GM13977 (cell line): ENCODE measurements at places on chromosomes 13 and 19.

DNA sequence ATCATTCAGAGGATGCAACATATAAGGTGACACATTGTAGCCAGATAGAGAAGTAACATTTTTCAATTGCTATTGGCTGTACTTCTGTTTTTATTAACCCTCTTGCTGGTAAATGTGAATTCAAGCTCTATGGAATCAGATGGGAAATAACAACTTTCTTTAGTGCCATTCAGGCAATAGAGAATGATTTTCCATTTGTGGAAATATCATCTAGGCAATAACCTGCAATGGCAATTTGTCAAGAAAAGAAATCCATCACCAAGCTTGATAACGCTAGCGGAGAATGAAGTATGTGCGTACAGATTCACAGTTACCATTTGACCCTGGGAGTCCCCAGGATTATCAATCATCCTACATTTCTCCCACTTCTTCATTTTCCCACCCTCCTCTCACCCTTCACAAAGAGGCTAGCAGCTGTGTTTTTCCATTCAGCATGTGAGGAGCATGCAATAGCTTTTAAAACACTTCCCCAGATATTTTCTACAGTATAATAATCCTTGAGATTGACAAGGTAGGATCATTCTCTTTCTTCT is 569.7 kb upstream of the KLF12 start:
- no peak for DNase-seq

DNA sequence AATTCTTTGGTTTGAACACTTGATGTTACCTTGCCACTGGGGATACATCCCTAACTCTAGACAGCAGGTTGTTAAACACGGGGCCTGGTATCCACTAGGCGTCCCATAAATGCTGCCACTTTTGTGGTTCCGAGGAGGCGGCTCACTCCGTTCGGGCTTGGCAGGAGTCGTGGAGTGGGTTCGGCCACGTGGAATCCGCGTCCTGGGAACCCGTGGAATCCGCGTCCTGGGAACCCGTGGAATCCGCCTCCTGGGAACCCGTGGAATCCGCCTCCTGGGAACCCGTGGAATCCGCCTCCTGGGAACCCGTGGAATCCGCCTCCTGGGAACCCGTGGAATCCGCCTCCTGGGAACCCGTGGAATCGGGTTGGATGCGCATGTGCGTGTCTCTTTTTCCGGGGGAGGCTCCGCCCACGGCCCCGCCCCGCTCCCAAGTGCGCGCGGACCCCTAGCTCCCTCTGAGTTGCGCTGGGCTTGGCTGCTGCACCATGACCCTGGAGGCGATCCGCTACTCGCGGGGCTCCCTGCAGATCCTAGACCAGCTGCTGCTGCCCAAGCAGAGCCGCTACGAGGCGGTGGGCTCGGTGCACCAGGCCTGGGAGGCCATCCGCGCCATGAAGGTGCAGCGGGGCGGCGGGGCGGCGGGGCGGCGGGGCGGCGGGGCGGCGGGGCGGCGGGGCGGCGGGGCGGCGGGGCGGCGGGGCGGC is at the start of gene MRI1:
Gene MRI1 (plus strand): TSS at position 422 of the 707 bp plus-strand sequence. CDS start 67 bp downstream, at position 489.
- peak; percentile 94 for DNase-seq

DNA sequence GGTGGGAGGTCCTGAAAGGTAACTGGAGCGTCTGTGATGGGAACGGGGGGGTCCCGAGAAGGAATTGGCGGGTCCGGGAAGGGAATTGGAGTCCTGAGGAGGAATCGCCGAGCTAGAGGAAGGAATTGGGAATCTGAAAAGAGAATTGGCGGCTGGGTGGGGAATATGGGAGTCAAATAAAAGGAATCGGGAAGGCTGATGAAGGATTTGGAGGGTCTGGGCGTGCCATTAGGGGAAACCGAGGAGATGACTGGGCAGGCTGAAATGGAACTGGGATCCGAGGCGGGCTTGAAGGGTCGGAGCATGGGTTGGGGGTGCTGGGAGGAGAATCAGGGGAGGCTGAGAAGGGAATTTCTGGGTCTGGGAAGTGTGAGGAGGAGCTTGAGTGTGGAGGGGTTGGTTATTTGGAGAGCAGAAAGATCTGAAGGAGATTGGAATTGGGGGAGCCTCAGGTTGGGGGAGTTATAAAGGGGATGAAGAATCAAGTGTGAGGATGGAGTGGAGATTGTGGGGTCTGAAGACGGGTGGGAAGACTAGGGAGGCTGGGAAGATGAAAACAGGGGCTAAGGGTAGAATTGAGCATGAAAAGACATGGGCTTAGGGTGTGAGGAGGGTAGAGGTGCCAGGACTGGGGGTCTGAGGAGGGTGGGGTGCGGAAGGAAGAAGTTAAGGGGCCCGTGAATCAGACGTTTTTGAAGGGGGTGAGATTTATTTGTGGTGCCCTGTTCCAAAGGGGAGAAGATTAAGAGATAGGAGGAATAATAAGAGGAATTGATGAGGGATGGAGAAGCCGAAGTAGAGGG is 718 bp downstream of the ACTN4 start:
- no peak for DNase-seq

- DNase-seq: no peak
These were observed 157.5 kb downstream of the DNAJC15 start for GRCh38 chr13:43180837-43181236.

- no peak for DNase-seq
These were observed 9.2 kb downstream of the CTU1 start for GRCh38 chr19:51099047-51099382.

DNA sequence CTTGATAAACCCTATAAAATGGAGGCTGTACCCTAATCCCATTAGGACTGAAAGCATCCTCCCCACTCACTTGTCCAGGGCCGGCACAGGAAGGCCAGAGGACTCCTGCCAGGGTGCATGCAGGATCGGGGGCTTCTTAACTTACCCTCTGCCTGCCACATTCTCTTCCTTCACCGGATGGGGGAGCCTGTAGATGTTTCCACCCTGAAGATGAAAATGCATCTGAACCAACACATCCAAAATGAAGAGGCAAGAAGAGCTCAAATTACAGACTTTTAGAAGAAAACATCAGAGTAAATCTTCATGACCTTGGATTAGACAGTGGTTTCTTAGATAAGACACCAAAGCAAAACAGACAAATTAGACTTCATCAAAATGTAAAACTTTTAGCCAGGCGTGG is 25.9 kb upstream of the NAPA start:
- no peak for DNase-seq

GRCh38 chr13:79190932-79191331 is 215.1 kb downstream of the RBM26 start:
- DNase-seq: no peak

DNA sequence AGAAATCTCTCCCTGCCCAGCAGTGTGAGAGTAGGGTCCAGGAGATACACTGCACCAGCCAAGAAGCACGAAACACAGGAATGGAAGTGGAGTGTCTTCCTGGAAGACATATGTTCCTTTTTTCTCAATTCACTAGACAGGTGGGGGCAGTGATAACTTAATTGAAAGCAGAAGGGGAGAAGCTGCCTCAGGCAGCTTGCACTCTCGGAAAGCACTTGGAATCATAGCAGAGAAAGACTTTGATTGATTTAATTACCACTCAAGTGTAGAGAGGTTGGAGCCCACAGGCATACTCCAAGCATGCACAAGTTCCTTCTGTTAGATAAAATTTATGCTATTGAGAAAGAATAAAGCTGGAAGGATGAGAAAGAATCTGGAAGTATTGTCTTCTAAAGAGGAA is 249.4 kb downstream of the SLITRK6 start:
- DNase-seq: no peak

DNA sequence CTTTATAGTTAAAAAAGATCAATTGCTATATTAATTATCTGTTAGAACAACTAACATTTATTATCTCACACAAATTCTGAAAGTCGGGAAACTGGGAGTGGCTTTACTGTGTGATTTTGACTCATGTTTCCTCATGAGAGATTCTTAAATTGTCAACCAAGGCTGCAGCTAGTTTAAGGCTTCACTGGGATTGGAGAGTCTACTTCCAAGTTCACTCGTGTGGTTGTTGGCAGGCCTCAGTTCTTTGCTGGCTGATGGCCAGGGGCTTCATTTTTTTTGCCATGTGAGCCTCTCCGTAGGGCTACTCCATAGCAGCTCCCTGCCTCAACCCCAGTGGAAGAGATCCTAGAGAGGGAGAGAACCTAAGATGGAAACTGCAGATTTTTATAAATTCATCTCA is 24.5 kb upstream of the LPAR6 start:
- DNase-seq: no peak
